ENCODE measurements at places on chromosomes 12 and 14.

- no peak for DNase-seq
Observed at GRCh38 chr12:58877243-58877743, 43.0 kb downstream of the LRIG3 start.

- peak; percentile 76 for DNase-seq
Observed at GRCh38 chr12:9760699-9761418, at the start of gene CD69. Gene CD69, minus strand, starts transcription at chr12:9760901. Its CDS starts 81 bp downstream, at chr12:9760820.

DNA sequence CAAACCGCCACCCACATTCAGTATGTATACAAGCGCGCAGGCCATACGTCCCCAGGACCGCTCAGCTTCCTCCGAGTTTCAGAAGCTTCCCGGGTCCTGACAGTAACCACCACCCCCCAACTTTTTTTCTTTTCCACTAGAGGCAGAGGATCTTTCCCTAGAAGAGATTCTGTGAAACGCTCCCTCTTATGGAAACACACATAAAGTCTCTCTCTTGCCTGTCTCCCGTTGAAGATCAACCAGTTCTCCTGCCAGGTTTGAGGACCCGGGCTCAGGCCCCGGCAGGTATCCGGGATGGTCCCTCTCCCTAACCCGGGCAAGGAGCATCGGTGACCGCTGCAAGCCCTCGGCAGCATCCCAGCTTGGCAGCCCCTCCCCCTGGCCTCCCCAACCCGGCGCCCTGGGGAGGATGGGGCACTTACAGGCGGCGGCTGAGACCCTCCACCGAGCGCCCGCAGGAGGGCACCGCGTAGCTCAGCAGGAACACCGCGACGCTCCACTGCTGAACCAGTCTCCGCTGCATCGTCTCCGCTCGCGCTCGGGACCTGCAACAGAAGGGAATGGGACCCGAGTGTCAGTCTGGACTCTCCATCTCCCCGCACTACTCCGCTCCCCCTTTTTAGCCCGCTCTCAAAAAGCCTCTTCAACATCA is 3.4 kb downstream of the PTHLH start:
- DNase-seq, result no peak

DNA sequence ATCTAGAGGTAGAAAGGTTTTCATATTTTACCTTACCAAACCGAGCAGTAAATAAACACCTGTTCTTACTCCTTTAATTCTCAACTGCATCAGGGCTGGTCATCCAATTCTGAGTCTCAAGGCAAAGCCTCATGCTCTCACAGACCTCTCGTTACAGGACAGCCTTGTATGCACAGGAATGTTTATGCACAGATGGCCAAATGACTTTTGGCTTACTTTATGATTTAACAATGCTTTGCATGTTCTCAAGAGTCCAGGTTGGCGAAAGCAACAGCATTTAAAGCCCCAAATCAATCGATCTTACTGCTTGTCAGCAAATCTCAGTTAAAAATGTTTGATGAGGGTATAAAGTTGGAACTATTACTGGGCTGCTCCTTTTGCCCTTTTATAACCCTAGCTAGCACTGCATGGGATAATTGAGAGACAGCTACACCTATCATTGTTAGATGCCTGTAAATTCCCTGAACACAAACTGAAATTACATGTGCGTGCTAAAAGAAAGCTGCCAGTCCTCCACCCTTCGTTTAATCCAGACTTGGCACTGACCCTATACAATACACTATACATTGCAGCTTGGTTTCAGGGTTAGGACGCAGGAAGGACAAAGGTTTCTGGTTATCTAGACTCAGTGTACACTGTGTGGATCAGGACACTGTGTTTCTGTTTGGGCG is 63.6 kb downstream of the TMCC3 start:
- DNase-seq, result no peak

DNA sequence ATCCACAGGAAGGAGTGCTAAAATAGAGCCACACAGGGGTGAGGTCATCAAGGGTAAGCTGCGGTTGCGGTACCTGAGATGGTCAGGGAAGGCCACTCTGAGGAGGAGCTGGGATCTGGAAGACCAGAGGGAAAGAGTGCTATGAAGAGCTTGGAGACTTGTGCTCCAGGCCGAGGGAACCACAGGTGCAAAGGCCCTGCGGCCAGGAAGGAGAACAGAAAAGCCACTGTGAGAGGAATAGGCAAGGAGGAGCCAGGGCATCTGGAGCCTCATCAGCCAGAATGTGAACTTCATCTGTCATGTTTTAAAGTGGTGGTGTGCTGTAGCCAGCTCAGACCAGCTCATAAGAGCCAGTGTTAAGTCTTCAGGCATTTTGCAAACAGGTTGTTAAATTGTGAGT is 5.5 kb upstream of the CCDC197 start:
- DNase-seq, result no peak

GRCh38 chr12:124765581-124766489 is 97.8 kb downstream of the SCARB1 start:
- no peak for DNase-seq

GRCh38 chr12:117807946-117808345 is 160.8 kb downstream of the KSR2 start:
- DNase-seq, result no peak

- no peak for DNase-seq
Observed at GRCh38 chr14:100604121-100604501, 16.9 kb upstream of the BEGAIN start.

GRCh38 chr14:33249233-33249820 is 310.6 kb downstream of the NPAS3 start:
- DNase-seq, result no peak

DNA sequence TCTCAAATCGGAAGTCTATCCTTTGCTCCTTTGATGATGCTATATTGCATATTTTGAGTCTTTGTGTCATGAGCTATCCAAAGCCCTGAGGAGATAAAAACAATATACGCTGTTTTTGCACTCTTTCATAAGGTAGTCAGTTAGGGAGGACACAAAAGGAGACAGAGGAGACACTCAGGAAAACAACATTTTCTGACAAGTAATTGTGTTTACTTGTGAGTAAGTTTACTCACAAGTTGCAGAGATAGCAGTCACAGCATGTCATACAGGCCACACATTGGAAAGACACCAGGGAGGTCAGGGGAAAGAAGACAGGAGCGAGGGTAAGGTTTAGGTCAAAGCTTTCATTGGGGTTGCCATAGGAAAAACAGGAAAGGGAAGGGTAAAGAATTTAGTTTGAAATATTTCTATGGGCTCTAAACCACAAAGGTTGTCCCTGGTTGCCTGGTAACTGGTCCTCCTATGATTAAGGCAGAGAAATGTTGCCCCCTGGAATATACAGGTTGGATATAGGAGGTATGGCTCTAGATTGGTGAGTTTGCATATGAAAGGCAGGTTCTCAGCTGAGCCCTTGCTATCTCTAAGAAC is 7.4 kb upstream of the GABARAPL1 start:
- no peak for DNase-seq

GRCh38 chr14:60642270-60643140 is 6.8 kb downstream of the SIX1 start:
- DNase-seq, result no peak

DNA sequence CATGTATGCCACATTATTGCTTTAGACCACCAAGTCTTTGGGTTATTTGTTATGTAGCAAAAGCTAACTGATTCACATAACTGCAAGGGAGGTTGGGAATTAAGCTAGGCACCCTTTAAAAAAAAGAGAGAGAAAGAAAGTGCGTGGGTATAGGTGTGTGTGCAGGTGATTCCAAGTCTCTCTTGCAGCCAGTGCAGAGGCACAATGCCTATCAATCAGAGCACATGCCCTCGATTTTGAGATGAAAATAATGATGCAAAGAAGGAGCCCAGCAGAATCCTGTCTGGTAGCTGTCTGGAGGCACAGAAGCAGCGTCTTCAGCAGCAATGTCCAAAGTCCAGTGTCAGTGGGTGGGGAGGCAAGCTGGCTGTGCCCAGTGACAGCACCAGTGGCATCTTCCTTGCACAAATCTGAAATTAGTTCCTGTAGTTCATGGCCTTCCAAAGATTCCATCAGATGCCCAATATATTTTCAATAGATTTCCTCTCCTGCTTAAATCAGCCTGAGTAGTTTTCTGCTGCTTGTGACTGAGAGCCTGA is 62.4 kb upstream of the TBPL2 start:
- DNase-seq, result no peak

DNA sequence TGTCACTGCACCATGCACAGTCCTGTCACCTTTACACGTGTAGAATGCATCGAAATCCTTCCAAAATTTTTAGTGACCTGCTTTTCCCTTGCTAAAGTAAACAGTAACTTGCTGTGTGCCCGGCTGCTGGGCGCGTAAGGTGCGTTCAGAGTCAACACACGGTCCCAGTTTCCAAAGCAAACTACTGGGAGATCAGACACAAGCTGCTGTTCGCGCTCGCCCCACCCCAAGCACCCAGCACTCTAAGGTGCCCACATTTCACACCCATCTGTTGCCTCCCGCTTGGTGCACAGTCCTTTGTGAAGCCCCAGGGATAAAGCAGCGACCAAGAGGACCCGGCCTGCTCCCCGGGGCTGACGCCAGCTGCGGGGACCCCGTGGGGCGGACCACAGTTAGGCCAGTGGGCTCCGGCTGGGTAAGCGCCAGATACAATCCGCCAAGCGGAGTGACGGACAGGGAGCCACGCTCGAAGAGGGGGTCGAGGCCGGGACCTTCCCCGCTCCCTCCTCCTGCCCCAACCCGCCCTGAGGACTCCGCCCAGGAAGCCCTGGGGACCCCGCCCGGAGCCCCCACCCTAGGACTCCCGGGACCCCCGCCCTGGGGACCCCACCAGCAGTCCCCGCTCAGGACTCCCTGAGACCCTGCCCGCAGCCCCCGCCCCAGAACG is 633 bp downstream of the STX2 start:
- peak; percentile 3 for DNase-seq

GRCh38 chr12:67449591-67450052 is 180.5 kb downstream of the CAND1 start:
- DNase-seq, result no peak

- DNase-seq, result no peak
Observed at GRCh38 chr12:11823043-11823442, 173.6 kb downstream of the ETV6 start.

DNA sequence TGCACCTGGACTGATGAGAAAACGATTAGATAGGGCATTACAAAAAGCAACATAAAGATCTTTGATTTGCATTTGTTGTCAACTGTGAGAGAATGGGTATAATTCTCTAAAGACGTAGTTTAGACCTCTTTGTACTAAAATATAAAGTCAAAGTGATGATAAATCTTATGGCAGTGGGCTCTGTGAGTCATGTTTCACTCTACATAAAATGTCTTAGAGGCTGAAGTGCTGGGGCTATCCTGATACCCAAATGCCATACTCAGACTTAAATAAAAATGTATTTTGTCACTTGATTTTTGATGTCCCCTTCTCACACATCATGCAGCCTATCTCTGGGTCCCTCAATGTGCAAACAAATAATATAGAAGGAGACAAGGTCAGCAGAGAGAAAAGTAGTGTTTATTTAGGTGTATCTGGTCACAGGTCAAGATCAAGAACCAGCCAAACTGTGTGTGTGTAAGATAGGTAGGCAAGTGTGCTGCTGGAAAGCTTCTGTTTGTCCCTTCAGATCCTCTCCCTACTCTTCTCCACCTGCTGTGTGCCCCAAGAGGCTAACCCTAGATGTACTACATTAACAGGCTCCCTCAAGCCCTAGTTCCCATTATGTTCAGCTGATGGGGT is 7.0 kb upstream of the NIN start:
- no peak for DNase-seq

DNA sequence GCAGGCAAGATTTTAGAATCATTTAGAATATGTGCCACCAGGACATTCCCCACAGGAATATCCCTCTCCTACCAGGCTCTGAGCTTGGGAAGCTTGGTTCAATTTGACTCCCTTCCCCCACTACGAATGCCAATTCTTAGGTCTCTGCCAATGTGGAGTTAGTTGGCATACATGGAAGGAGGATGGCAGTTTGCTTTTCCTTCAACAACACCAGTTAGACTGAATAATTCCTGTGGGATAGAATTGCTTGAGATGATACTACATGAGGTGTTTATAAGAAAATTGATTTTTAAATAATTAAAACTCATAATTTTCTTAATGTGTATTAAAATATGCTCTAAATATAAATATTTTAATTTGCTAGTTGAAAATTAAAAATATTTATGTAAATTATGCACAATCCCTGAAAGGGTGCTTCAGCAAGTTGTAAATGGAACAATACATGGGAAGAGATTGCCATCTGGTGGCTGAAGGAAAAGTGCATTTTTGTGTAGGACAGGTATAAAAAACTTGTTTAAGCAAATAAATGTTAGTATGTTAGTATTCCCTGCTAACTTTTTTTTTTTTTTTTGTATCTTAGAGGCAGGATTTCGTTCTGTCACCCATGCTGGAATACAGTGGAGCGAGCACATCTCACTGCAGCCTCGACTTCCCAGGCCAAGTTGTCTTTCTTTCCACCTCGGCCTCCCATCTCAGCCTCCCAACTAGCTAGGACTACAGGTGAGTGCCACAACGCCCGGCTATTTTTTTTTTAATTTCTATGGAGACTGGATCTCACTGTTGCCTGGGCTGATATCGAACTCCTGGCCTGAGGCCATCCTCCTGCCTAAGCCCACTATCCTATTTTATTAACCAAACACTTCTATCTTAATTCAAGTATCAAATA is 25.8 kb upstream of the STRAP start:
- DNase-seq, result peak; percentile 48

DNA sequence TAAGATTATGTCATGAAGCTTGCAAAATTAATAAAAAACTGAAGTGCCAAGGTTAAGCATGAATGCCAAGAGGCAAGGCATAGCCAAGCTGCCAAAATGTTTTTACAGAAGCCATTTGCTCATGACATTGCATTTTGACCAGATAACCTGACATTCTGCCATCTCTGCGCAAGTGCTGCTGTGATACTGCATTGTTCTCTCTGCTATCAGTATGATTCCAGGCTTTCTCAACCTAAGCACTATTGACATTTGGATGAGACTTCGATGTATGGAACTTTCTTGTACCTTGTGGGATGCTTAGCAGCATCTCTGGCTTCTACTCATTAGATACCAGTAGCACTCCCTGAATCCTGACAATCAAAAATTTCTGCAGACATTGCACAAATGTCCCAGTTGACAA is 139.2 kb downstream of the RASSF9 start:
- no peak for DNase-seq

- DNase-seq, result no peak
Observed at GRCh38 chr14:59303216-59303615, 114.7 kb downstream of the DAAM1 start.

DNA sequence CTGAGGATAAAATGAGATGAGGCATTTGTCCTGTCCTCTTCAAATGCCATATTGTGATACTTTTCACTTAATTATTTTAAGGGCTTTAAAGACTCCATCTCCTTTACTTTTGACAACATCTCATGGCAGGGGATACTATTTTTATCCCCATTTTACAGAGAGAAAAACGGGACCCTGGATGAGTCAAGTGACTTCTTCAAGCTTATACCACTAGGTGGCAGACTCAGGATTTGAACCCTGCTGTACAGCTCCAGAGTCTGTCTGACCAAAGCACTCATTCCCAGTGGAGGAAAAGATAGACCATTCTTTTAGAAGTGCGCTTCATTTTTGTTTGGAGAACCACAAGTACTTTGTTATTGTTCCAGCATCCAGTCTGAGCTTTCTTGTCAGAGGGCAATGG is 1.7 kb upstream of the SMOC1 start:
- DNase-seq, result no peak

- no peak for DNase-seq
Observed at GRCh38 chr12:88591343-88591742, 11.1 kb upstream of the KITLG start.

- DNase-seq, result no peak
Observed at GRCh38 chr12:18250313-18250916, 10.9 kb upstream of the PIK3C2G start.
